ENCODE measurements at places on chromosomes 11 and 22.
A peak's percentile ranks its signal among the peaks of the same experiment; 100 is the strongest.

DNA sequence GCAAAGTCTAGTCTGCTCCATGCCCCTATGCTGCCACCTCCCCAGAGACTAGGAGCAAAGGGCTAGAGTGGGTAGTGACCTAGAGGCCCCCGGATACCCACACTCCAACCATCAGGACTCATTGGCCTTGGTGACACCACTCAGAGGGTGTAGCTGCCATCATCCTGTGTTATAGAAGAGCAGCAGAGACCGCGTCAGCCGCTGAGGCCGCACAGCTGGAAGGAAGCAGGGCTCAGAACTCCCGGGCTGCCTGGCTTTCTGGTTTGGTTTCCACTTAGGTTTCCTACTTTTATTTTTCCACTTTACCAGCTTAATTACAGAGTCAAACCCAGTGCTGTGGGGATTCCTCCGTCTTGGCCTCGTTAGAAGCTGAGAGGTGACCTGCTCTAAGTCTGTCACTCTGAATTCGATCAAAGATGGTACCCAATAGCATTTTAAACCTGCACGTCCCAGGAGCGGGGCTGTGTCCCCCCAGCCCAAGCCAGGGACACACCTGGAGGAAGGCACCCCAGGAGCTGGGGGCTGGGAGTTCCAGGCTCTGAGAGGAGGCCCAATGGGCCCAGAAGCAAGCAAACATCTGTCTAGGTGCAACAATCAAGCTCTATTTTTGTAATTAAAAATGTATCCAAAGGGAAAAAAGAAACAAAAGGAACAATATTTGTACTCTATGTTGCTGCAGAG lies 2.1 kb upstream of the CDKN1C start:
- no peak for DNase-seq

- DNase-seq = no peak
Observed at GRCh38 chr11:19200410-19201201, 1.2 kb downstream of the CSRP3 start.

- DNase-seq = no peak
Observed at GRCh38 chr11:34104680-34105078, 750 bp upstream of the NAT10 start.

DNA sequence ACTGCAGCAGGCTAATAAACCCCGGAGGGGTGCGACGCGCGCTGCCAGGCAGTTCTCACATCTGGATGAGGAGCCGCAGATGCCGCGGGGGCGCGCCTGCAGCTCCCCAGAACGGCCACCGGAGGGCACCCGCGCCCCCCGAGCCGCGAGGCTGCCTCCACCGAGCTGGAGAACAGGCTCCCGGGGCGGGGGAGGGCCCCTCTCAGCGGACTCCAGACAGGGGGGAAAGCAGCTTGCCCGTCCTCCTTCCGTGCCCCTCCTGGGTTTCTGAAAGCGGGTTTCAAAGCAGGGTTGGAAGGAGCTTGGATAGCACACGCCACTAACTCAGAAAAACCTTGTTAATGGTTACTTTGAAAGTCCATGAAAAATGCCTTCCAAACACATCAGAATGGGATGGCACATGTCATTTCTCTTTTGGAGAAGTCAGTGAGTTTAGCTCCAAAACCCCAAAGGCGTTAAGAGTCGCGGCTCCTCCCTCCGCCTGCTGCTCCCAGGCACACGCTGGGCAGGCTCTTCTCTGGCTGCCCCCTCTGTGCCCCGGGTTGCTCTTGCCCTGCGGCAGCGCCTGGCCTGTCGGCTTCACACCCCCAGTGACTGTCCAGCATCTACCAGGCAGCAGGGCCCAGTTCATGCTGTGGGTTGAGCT lies 317.8 kb downstream of the NTM start:
- peak; percentile 86 for DNase-seq

- DNase-seq = no peak
Observed at GRCh38 chr11:88353835-88354496, 16.4 kb upstream of the CTSC start.

DNA sequence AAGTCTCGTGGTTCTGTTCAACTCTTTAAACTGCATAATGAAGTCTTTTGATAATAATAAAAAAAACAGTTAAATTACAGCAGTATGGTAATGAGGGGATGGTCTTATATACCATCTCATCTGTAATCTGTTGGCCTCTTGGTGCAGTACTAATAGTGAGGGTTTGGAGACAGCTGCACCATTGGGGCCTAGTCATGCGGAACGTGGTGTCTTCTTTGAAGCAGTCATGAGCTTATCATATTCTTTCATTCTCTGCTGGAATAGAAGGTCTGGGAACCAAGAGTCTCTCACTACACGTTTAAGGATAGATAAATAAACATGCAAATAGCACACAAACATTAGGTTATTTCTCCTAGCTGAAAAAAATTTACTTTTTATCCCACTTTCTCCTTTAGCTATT lies 40.9 kb upstream of the OR9Q1 start:
- no peak for DNase-seq

GRCh38 chr22:24502541-24502940 lies 7.4 kb downstream of the UPB1 start:
- no peak for DNase-seq

- no peak for DNase-seq
Observed at GRCh38 chr11:72742513-72743320, 9.5 kb downstream of the ARAP1 start.

DNA sequence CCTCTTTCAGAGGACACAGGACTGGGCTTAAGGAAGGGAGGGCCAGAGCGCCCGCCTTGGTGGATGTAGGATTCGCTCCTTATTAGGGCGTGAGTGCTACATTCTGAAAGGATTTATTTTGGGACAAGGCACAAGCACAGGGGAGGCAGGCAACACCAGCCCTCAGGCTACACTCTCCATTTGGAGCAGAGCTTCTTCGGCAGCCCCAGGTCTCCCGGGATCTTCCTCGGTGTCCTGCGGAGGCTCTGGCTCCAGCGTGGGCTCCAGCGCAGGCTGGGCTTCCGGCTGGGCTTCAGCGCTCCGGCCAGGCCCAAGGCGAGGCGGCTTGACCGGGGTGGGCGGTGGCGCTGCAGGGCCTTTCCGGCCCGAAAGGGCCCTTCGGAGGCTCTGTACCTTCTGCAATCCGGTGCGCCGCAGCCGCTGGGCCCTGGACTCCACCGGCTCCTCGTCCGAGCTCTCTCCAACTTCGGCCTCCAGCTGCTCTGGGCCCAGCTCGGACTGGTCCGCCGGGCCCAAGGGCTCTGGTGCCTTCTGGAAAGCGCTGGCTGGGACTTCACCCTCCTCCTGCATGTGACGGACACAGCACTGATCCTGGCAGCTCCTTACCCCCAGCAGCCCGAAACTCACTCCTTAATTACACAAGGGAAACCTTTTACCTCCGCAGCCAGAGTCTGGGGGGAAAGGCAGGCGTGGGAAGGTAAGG lies 1.1 kb downstream of the CAVIN3 start:
- DNase-seq = no peak

DNA sequence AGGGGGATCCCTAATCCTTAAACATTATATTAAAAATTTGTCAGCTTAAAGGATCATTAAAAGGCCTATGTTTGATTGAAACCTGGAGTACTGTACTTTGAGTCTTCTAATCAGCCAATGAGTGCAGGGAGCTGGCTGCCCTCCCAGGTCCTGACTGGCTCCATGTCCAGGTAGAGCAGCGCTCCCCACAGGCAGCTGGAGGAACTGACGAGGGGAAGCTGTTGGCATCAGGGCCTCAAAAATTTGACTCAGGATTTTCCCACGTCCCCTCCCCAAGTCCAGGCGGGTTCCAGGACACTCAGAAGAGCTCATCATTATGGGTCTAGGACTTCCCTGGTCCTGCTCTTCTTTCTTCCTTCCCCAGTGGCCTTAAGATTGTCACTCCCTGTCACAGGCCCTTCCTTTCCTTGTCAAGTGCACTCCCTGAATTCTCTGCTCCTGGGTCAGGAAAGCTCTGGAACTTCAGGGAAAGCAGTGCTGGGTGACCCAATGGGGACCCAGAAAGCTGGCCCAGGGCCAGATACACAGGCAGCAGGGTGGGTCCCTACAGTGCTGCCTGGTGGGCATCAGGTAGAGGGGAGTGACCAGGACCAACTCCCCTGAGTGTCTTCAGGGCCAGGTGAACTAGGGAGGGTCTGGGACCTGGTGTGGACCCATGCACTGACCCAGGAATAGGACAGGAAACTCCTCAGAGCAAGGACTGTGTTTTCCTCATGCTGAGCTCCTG lies 65.5 kb downstream of the GGTLC2 start:
- DNase-seq = no peak

DNA sequence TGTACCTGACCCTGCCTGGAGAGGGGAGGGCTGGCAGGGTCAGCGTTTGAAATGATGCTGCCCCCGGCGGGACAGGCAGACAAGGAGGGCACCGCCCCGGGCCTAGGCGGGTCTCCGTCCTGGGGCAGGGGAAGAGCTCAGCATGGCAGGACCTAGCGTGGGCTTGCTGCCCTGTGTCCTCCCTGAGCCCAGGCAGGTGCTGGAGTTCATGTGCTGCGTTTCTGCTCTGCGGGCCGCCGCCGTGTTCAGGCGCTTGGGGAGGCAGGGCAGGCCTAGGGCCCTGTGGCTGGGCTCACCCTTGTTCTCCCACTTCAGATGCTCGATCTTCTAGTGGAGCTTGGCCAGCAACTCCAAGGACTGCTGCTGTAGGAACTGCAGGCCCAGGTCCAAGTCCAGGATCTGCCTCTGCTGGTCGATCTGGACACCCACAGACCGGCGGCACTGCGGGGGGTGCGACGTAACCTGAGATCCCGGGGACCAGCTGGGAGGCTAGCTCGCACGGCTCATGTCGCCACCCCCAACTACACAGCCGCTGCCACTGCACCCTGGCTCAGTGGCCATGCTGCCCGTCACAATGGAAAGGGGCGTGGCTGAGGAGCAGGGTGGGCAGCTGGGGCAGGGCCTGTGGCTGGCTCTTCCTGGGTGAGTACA lies 84.4 kb downstream of the MED15 start:
- no peak for DNase-seq

DNA sequence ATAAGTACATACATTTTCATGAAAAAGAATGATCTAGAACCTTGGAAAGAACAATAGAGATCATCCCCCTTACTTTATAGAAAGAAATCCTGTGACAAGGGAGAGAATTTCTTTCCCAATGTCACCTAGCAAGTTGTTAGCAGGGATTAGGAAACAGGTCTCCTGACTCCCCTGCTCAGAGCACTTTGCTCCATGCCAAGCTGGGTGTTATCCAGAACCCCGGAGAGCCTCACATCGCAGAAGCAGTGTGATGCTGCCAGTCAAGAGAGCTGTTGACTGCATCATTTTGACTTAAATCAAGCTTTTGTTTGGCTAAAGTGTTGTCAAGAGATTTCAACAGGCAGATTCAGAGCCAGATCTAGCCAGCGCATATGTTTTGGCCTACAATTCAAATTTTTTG lies 3.6 kb upstream of the RRAS2 start:
- DNase-seq = no peak

DNA sequence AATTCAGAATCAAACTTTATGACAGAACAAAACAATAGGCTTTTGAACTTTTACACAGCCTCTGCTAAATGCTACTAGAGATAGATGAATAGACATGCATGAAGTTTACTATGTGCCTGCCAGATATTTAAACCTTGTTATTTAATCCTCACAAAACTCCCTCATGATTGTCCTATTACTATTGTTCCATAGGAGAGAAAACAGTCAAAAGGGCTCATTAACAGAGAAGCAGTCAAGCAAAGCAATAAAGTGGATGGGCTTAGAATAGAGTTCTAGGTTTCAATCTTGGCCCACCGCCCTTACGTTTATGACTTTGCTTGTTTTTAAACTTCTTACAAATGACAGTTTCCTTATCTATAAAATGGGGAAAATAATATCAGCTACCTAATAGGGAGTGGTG lies 12.9 kb downstream of the CWC15 start:
- no peak for DNase-seq

DNA sequence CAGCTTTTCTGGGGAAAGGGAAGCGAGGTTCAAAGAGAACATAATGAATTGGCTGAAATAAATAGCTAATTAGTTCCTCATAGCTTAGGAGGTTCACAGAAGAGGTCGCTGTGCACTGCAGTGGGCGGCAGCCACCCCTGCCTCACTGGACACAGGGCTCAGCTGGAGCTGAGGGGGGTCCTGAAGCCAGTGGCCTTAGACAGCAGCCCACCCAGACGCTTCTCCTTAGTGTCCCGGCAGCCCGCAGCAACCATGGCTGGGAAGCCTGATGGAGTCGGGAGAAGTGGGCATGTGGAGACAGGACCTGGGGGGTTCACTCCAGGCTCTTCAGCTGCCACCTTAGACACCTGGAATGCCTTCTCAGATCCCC lies 75.4 kb downstream of the TRIM29 start:
- DNase-seq = no peak

- no peak for DNase-seq
Observed at GRCh38 chr11:16448123-16448717, 91.9 kb upstream of the SOX6 start.

GRCh38 chr11:80586464-80586863 lies 1145.6 kb upstream of the TENM4 start:
- no peak for DNase-seq

DNA sequence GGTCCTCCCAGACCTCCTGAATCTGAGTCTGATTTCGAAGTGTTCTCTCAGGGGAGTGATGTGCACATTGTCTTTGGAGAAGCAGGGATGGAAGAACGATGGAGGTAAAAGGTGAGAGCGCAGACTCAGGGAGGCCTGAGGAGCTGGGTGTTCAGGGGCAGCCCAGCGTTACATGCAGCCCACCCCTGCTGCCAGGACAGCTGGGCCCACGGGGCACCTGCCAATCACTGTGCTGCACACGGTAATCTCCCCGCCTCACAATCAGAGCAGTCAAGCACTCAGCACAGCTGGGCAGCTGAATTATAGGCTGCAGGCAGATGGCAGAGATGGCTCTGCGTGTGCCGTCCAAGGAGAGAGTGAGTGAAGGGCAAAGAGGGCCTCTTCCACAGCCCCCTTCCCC lies 17.9 kb upstream of the HTR3A start:
- DNase-seq = no peak

DNA sequence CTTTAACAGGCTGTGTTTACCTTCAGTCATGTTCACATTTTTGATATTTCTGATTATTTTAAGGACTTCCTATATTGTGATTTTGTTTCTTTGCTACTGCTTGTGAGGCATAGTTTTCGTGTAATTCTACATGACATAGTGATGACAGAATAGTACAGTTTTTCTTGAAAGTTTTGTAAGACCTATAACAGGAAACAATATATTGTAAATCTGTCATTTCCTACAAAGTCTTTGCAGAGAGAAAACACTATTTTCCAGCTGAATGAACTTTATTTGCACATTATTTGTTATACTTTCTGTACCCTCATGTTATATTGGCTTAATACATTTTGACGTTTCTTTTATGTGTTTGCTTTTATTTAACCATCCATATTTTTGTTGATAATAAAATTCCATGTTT lies 191.1 kb downstream of the TMEM135 start:
- DNase-seq = no peak

GRCh38 chr22:43995798-43996169 lies 28.3 kb upstream of the PARVB start:
- DNase-seq = no peak

- peak; percentile 73 for DNase-seq
Observed at GRCh38 chr22:35430897-35431322, 31.0 kb downstream of the MCM5 start.

- DNase-seq = no peak
Observed at GRCh38 chr11:876545-876944, 33.9 kb downstream of the TSPAN4 start.

- no peak for DNase-seq
Observed at GRCh38 chr22:19143967-19144400, 467 bp downstream of the ESS2 start.
